ENCODE measurements at places on chromosomes 7 and 10. TPM values are rescaled to one million over a fixed set of nuclear protein-coding genes. Genes with fewer than 3 reads are reported as not detected.

The LIPK gene
- not detected for total RNA-seq

The PRSS2 gene
- not detected for total RNA-seq

The NYAP1 gene
- total RNA-seq, result 2.0 TPM

The TCAF1 gene
- 36.8 TPM for total RNA-seq

The ACTL6B gene
- total RNA-seq, result not detected

The OR6B1 gene
- not detected for total RNA-seq

The HMX3 gene
- 0.16 TPM for total RNA-seq

The KLF14 gene
- total RNA-seq, result under 0.01 TPM

The IFIT1B gene
- total RNA-seq, result under 0.01 TPM

The PDK4 gene
- total RNA-seq, result 0.47 TPM

The OR6V1 gene
- total RNA-seq, result not detected

The CYP2C19 gene
- total RNA-seq, result not detected

The MUC12 gene
- 0.34 TPM for total RNA-seq

The TAX1BP1 gene
- 86.7 TPM for total RNA-seq

The LCOR gene
- 5.3 TPM for total RNA-seq

The CALD1 gene
- total RNA-seq, result 221 TPM

The IGFBP3 gene
- 21.3 TPM for total RNA-seq

The PLXNA4 gene
- 2.5 TPM for total RNA-seq

The MMRN2 gene
- total RNA-seq, result 1.5 TPM

The ABCB4 gene
- total RNA-seq, result 6.8 TPM

The AIFM2 gene
- 9.0 TPM for total RNA-seq

The TMEM26 gene
- 2.5 TPM for total RNA-seq

The ADAP1 gene
- total RNA-seq, result 0.79 TPM

The EN2 gene
- not detected for total RNA-seq

The PNLIPRP1 gene
- not detected for total RNA-seq

The EBF3 gene
- 9.0 TPM for total RNA-seq

The ZYX gene
- total RNA-seq, result 13.6 TPM

The KCNMA1 gene
- total RNA-seq, result 70.6 TPM

The TUBAL3 gene
- not detected for total RNA-seq

The UTF1 gene
- total RNA-seq, result not detected

The OPN1SW gene
- total RNA-seq, result not detected

The PPP2R2D gene
- 23.7 TPM for total RNA-seq

The GDF2 gene
- total RNA-seq, result not detected

The TRIM24 gene
- total RNA-seq, result 3.4 TPM

The ERVW-1 gene
- not detected for total RNA-seq

The HOXA1 gene
- 0.63 TPM for total RNA-seq

The OR9A2 gene
- total RNA-seq, result not detected

The SEMA3D gene
- 4.0 TPM for total RNA-seq

The FFAR4 gene
- not detected for total RNA-seq

The CCDC172 gene
- not detected for total RNA-seq

The RHOBTB1 gene
- total RNA-seq, result 15.5 TPM

The SPDYE2B gene
- total RNA-seq, result not detected

The ZNF804B gene
- total RNA-seq, result not detected

The AGBL3 gene
- total RNA-seq, result 0.52 TPM

The PDE6C gene
- not detected for total RNA-seq

The ZNF853 gene
- 3.2 TPM for total RNA-seq

The RTKN2 gene
- 0.47 TPM for total RNA-seq

The WEE2 gene
- total RNA-seq, result not detected

The HECW1 gene
- total RNA-seq, result 0.79 TPM
